ENCODE measurements at places on chromosomes 11 and 22.
A peak's percentile ranks its signal among the peaks of the same experiment; 100 is the strongest.

DNA sequence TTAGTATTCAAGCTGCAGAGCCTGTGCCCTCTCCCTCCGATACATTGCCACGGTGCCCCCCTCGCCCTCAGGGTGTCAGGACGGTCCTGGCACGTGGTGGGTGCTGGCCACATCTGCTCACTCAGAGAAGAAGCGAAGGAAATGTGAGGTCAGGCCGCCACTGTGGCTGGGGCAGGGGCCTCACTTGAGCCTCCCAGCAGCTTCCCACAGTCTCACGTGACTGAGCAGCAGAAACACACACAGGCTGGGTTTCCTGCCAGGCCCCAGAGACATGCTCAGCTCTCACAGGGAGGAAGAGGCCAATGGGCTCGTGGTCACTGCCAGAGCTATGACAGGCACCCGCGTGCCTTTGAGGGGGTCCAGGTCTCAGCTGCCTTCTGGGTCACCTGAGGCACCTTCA, 37.9 kb upstream of the PRR5 start:
- DNase-seq, result no peak

GRCh38 chr11:67352546-67353316, 615 bp downstream of the POLD4 start:
- no peak for DNase-seq

DNA sequence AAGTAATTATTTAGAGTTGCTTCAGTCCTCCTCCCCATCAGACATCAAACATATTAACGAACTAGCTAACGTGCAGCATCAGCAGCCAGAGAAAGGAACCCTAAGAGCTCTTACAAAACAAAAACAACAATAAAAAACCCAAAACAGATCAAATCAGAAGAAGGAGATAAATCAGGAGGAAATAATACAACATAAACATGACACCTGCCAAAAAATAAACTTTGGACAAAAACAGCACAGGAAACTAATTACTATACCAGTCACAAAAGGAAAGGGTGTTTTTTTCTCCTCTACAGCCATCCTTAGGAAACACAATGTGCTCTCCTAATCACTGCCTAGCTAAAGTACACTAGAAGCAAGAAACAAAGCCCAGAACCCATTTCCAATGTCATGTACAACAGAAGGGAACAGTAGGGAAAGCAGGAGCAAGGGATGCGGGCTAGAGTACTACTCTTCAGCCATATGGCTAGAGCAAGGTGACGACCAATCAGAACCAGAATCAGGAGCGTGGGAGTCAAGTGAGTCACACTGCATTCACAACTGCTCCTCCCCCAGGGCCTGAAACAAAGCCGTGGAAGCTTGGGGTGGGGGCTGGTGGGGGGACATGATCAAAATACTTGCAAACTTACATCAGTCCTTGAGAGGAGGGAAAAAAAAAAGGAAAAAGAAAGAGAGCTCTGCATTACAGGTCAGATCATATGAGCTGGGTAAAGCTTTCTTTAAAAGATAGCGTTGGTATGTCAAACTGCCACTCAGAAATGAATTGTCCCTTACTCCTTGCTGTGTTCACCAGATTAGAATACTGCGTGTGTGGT, 60.4 kb downstream of the LARGE2 start:
- peak; percentile 98 for DNase-seq

DNA sequence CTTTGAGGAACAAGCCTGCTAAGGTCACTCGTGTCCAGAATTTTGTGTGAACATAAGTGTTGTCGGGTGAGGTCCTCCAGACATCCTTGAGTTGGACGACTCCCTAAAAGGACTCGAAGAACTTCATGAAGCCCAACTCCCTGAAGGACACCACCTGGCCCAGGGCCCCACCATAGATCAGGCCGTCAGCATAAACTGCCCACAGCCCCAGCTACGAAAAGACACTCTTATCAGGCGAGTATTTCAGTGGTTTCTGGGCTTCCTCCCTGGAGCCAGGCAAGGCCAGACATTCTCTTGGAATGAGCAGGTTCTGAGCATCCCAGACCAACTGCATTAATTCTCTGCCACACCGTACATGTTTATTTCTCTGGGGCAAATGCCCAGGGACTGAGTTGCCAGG, 170.1 kb downstream of the IGLL1 start:
- no peak for DNase-seq

DNA sequence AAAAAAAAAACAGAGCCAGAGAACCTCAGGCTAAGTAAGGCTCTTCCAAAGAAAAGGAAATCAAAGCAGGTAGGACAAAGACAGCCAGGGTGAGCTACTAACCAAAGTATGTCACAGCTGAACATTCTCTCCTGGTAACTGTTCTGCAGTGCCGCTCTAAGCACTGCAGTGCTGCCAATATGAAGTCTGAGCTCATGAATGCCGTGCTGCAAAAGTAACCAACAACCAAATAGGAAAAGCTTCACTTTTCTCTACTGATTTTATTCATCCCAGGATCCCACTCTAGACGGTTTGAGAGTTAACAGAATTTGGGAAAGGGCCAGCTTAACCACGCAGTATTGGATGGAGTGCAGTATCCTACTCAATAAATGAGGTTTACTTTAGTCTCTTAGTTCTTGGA, 3.5 kb downstream of the SIK3 start:
- DNase-seq, result no peak

DNA sequence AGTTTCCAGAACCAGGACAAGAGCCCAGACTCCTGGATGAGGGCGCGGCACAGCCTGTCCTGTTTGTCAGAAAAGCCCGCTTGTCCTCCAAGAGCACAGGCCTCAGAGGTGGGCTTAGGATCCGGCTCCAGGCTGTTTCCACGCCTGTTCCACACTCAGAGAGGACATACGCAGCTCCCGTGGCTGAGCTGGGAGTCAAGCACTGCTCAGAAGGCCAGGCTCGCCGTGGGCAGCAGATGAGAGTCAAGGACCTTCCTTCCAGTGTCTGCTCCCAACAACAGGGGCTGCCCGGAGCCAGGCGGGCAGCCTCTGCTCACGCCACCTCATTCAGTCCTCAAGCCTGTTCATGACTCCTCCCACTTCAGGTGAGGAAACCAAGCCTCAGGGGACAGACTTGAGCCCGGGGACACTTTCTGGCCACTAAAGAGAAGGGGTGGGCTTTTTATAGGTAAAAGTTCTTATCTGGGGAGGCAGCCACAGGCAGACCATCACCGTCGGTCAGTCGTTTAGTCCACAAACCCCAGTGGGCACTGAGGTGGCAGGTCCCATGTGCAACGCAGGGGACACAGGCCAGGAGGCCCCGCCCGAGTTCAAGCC, 3.8 kb downstream of the CYB5R3 start:
- no peak for DNase-seq

DNA sequence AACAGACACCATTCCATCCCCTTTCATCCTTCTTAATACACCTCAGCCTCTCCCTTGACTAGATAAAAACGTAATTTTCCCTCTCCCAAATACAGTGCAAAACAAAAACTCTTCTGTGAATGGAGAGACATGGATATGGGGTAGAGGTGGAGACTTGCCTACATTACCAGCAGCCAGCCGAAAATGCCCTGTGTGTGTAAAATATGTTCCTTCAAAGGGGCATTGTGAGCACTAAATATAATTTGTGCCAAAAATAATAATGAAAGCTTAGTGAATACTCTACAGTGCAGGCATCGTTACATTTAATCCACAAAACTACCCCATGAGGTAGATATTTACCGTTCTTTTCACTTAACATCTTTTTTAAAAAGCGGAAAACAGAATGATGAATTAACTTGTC, 1.0 kb upstream of the TRIM44 start:
- no peak for DNase-seq

DNA sequence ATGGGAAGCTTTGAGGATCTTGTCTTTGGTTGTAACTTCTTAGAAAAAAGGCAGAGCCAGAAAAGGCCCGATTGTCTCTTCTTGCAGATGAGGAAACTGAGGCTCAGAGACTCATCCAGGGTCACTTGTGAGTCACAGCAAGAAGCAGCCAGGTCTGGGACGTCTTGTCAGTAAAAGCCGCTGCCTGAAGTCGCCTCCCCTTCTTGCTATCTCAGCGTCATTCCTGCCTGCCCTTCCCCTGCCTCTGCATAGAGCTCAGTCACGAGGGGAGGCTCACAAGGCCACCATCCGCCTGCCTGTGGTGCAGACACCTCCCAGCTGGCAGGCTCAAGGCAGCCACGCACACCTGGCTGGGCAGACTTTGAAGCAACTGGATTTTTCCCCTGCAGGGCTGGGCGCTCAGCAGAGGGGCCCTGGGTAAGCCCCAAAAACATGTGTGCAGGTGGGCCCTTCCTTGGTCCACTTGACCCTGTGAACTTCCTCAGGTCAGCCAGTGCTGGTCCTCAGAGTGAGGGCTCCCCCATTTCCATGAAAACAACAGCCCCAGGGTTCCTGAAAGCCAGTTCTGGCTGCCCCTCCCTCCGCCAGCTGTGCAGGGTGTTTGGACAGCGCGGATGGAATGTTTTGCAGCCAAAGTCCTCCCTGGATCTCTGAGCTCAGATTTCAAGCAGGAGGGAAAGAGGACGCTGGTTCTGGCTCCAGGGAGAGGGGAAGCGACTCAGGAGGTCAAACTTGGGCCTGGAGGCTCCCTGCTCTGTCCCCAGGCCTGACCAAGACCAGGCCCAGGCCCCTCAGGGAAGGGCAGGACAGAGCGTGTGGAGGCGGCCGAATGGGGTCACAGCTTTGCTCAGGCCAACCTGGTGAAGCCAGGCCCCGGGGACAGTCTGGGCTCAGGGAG, 6.0 kb upstream of the RAB3IL1 start:
- DNase-seq, result peak; percentile 25

DNA sequence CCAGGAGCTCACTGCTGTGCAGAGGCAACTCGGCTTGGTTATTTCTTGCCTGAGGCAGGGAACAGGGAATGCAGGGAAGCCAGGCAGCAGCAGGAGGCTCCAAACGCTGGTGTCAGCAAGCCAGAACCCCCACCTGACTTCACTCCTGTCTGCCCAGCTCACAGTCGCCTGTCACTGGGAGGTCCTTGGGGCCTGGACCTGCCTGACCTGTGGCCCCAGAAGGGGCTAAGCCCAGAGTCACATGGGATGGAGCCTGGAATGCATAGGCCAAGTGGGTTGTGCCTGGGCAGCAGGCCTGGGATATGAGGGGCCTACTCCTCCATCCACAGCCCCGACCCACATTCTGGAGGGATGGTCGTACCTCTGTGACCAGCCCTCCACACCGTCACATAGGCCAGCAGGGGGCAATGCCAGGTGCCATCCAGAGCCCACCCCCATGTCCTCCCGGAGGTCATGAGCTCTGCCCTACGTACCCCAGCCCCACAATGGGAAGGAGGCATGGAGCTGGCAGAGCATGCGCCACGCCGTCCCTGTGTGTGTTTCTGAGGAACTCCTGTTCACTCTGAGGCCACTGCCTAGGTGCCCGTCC, 5.2 kb downstream of the RASSF7 start:
- DNase-seq, result no peak

All from NT2/D1 (cell line).